ENCODE measurements at places on chromosomes 4 and X.

DNA sequence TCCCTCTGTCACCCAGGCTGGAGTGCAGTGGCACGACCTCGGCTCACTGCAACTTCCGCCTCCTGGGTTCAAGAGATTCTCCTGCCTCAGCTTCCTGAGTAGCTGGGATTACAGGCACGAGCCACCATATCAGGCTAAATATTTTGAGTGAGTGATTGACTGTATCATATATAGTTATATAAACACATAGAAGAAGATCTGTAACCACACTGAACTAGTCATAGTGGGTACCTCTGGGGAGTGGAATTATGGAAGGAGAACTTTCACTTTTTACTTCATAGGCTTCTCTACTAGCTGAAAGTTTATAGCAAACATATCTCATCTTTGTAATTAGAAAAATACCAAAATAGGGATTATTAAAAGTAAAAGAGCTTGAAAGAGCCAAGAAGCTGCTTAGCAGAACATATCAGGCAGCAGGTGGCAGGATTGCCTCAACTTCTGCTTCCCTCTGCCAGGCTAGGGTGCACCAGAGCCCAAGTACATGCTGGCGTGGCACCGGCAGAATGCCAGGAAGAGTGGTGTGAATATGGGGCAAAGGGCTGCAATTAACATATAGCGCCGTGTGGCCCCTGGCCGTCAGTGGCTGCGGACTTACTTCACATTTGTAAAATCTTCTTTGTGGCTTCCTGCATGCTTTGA, 39.5 kb upstream of the CD40LG start:
- DNase-seq, result no peak

DNA sequence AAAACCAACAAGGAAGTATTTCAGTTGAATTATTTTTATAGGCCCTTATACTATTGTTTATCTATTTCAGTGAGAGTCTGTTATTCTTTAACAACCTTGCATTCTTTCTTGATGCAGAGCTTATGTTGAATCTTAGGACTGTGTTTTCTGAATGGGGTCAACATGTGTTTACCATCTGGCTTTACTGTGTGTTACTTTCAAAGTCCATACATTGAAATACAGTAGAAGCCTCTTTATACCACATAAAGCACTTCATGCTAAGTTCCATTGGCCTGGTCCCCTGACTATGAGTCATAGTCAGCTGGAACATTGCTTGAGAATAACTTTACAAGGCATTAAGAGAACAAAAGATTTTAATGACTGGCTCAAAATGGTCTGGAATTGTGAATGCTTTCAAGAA, 152.6 kb downstream of the GASK1B start:
- no peak for DNase-seq

- no peak for DNase-seq
Observed at GRCh38 chrX:14899607-14900006, 26.4 kb downstream of the MOSPD2 start.

GRCh38 chr4:21290562-21290961, 590.3 kb downstream of the PACRGL start:
- DNase-seq, result no peak

DNA sequence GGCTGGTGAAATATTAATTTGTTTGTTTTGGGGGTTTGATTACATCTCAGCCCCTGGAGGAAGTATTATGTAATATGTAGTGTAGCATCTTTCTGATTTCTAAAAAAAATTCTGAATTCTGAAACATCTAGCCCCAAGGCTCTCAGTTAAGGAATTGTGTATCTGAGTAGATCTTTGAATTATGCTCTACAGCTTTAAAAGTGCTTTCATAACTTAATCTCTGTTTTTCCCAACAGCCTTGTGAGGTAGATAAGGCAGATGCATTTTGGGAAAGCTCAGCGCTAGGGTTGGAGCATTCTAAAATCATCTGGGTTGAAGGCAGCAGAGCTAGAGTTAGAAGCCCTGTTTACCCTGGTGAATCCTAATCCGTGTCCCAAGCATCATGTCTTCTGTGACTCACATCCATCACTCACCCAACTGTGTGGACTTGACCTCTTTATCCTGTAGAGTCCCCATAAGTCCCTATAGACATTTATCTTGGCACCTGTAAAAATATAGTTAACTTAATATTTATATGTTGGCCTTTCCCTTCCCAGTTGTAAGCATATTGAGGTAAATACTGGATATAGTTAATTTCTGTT, 49.8 kb downstream of the FNIP2 start:
- no peak for DNase-seq

DNA sequence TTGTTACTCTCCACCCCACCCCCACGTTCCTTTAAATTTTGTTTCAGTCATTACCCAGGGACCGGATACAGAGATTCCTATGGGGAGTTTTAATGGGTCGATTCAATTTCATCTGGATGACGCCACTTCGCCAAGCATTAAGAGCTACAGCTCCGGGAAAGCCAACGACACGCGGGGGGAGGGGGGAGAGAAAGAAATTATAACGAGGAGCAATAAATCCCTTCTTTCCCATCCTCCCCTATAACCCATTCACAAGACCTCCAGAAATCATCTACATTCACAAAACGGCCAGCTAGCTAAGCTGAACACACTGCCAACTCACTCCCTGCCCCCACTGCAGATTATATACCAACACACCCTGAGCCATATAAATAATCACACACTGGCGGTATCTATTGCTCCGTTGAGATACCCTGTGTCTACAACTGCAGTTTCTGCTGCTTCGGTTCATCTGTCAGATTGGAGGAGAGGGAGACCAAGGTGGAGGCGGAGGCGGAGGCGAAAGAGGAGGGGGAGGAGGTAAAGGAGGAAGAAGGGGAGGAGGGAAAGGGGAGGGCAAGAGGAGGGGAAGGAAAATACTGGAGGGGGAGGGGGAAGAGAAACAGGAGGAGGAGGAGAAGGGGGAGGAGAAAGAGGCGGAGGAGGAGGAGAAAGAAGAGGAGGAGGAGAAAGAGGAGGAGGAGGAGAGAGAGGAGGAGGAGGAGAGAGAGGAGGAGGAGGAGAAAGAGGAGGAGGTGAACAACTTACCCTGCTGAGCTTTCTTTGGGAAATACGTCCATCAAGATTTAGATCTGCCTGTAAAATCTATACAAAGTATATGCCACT, 113.9 kb upstream of the VAMP7 start:
- DNase-seq, result peak; percentile 27

- DNase-seq, result no peak
Observed at GRCh38 chr4:54155936-54156335, 56.0 kb downstream of the GSX2 start.

DNA sequence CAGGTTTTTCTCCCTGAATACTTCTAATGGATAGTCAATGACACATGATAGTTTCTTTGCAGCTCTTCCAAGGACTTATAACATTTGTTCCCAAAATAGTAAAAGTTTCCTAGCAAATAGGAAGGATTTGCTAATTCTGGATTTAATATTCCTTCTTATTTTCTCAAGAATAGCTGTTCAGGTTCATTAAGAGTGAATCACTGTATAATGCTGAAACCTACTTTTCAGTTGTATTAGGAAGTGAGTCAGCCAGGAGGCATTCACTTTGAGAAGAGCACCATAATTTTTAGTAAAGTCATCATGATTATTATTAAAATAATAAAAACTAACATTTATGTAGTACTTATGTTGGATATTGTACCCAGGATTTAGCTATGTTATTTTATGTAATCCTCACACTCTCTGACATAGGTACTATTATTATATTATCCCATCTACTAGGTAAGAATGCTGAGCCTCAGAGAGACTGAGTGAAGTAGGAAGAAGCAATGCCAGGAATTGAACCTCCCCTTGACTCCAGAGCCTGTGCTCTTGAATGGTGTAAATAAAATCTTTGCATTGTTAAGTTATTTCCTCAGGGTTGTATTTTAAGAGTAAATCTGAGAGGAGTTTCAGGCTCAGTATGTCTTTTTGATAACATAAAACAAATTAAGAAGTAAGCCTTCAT, 114.8 kb downstream of the REELD1 start:
- DNase-seq, result no peak

DNA sequence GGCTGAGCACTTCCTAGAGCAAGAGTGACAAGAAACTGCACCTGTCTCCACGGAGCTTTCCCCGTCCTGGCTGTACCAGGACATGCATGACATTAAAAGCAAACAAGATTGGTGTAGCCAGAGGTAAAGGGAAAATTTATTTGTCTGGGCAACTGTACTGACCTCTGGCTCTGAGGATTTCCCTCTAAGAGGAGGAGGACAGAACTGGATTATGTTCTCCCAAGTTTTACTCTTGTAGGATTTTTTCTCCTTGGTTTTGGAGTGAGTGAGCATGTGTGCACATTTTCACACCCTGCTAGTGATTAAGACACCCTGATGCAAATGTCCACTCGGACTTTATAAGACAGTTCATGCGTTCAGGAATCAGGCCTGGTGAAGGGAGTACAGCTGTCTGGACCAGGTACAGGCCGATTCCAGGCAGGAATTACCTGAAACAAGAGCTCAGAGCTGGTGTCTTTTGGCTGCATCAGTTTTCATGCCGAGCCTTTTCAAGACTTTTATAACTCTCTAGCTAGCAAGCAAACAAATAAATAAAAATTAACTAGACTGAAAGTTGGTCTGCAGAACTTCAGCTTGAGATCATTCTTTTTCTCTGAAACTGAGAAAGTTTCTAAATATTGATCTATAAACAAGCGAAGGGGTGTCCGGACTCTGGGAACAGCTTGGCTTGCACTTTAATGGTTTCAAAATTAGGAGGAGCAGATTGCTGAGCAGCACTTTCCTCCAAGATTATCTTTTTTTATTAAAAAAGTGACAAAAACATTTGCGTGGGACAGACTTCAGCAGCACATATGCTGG, 51.3 kb upstream of the SPRY1 start:
- DNase-seq, result no peak

DNA sequence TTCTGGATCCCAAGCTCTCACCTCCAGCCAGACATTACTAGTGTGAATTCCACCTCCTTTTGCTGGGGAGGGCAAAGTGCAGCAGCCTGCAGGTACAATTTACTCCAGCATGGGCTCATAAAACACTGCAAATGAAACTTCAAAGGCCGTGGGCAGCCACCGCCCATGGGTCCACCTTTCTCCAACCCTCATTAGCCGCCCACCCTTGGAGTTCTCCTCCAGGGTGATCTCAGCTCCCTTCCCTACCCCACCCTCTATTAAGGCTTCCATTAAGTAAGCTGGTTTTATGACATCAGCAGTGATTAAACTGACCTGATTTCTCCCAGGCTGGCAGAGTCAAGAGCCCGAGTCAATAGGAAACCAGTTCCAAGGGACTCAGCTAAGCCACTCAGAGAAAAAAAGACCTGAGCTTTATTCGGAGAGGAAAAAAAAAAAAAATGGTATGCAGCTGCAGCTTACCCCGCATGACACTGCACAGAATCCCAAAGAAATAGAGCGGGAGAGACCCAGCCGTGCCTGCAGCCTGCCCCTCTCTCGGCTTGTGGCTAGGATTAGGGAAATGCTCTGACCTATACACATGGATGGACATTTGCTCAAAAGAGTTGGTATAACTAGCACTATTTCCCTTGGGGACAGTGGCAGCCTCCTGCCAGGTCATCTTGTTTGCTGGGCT, 319.6 kb downstream of the PTTG2 start:
- no peak for DNase-seq

GRCh38 chr4:76984788-76985211, 35.2 kb downstream of the SEPTIN11 start:
- DNase-seq, result no peak

GRCh38 chr4:21738821-21739220, 209.8 kb downstream of the KCNIP4 start:
- no peak for DNase-seq

- no peak for DNase-seq
Observed at GRCh38 chrX:18203631-18204030, 17.1 kb downstream of the BEND2 start.

GRCh38 chr4:150368667-150369066, 213.3 kb upstream of the MAB21L2 start:
- no peak for DNase-seq

DNA sequence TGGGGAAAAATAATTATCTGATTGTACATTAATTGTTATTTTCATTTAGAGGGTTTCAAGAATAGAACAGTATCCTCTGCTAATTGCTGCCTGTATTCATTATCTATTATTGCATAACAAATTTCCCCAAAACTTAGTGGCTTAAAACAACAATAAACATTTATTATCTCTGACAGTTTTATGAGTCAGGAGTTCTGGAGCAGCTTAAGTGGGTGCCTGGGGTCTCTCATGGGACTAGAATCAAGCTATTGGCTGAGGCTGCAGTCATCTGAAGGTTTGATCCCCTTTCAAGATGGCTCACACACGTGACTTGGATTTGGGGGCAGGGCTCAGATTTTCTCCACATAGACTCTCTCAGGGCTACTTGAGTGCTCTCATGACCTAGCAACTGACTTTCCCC, 98.1 kb upstream of the JADE1 start:
- no peak for DNase-seq

Data from neural crest cell (in vitro differentiated cells).